ENCODE measurements at places on chromosomes 7 and 10.
A peak's percentile ranks its signal among the peaks of the same experiment; 100 is the strongest.

DNA sequence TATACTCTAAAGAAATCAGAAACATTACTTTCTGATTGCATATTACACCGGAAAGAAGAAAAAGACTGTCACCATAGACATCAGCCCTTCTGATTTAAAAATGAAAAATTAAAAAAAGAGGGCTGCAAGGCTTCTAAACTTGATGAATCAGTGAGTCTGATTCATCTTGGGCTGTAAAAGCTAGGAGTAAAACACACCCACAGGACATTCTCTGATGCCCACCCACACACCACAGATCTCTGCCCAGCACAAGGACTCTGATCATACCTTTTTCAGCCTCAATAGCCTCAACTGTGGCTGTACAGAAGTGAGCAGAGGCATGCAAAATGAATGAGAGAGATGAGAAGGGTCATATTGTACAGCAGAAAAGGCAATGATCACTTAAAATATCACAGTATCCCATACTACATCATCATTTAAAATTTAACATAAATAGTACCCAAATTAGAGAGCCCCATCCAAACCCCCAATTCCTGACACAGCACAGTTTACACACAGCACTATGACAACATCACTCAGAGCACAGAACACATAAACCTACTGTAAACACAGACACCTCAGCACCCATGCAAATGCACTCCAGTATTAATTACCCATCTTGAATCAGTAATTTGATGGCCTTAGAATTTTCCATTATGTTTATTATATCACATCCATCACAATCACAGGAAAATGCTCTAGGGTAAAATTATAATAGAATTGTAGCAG, 6.4 kb upstream of the MSS51 start:
- DNase-seq, result peak; percentile 48

GRCh38 chr10:69425511-69426298, 9.0 kb upstream of the TACR2 start:
- peak; percentile 81 for DNase-seq

DNA sequence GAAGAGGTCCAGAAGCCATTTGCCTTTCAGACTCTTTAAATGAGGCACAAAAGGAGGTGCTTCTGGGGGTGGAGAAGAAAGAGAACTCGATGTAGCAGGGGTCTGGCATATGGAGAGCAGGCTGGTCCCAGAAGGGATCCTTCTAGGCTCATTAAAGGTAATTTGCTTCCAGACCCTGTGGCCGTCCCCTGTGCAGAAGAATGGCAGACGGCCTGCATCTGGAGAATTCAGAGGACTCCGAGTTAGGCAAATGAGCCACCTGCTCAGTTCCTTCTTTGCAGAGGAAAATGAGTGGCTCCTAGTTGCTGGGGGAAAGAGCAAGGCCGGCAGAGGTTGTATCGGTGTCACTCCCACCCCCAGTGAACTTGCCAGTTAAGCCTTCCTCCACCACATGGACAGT, 73.8 kb upstream of the FAM180A start:
- DNase-seq, result no peak

DNA sequence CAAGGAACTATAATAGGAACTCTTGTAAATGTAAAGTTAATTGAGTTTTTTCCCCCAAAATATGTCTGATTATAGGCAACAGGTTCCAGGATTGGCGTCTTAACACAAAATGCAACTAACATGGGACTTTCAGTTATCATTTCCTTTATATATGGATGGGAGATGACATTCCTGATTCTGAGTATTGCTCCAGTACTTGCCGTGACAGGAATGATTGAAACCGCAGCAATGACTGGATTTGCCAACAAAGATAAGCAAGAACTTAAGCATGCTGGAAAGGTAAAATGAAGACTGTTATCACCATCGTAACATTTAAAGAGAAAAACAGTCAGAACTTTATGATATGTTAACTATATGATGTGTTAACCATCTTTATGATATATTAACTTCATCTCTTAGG, 63.7 kb downstream of the SP8 start:
- DNase-seq, result no peak

GRCh38 chr10:91879515-91880170, 29.6 kb downstream of the FGFBP3 start:
- DNase-seq, result no peak

- DNase-seq, result no peak
These were observed 253.3 kb downstream of the TNS3 start for GRCh38 chr7:47328392-47329319.

GRCh38 chr7:135129579-135129978, 18.3 kb upstream of the TMEM140 start:
- peak; percentile 14 for DNase-seq

DNA sequence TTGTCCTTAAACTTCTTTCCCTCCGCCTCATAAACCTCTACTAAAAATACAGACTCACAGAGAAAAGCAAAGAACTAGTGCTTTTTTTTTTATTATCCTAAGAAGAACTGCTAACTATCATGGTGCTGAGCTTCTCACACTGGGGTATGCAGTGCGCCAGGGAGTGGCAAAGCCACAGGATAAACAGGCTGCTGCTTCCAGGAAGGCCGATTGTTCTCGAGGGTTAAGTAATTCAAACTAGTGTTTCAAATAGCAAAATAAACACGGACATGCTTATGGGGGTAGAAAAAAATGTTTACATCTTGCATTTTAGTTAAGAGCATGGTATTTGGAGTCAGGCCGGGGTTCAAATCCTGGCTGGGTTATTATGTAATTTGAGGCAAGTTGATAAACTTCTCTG, 157.0 kb downstream of the TAX1BP1 start:
- DNase-seq, result no peak

DNA sequence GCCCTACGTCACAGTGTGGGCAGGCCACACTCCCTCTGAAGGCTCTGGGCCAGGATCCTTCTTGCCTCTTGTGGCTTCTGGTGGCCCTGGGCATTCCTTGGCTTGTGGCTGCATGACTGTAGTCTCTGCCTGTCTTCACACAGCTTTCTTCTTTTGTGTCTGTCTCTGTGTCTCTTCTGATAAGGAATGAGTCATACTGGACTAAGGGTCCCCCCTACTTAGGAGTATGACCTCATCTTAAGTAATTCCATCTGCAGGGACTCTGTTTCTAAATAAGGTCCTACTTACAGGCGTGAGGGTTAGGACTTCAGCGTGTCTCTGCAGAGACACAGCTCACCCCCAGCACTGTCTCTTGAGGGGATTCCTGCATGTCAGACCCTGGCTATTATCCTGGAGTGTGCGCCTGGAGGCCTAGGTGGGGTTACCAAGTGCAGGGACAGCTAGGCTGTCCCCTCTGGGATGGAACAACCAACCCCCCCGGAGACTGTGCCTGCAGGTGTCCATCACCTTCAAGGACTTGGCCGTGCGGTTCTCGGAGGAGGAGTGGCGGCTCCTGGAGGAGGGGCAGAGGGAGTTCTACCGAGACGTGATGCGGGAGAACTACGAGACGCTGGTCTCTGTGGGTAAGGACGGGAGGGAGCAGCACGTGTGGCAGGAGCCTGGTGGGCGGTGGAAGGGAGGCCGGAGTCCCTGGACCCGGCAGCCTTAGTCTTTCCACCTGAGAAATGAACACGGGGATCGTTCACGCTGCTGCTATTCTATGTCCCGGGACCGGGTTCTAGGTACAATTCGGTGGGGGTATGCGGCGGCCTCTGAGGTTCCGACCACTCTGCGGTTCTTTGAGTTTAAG, 54.1 kb downstream of the ZNF467 start:
- no peak for DNase-seq

DNA sequence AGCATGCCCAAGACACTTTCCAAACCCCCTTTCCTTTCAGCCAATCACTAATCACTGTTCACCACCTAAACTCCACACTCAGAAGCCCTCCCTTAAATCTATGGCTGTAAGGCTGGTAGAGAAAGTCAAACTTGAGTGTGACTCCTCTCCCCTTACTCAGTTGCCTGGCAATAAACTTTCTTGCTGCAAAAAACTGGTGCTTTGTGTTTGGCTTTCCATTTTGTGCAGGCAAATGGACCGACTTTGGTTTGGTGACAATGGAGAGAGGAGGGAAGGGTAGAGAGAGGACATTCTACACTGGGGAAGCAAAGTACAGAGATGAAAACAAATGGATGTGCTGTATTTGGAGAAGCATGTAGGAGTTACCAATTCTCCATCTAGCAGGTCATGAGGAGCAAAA, 84.9 kb downstream of the SLC25A13 start:
- no peak for DNase-seq

DNA sequence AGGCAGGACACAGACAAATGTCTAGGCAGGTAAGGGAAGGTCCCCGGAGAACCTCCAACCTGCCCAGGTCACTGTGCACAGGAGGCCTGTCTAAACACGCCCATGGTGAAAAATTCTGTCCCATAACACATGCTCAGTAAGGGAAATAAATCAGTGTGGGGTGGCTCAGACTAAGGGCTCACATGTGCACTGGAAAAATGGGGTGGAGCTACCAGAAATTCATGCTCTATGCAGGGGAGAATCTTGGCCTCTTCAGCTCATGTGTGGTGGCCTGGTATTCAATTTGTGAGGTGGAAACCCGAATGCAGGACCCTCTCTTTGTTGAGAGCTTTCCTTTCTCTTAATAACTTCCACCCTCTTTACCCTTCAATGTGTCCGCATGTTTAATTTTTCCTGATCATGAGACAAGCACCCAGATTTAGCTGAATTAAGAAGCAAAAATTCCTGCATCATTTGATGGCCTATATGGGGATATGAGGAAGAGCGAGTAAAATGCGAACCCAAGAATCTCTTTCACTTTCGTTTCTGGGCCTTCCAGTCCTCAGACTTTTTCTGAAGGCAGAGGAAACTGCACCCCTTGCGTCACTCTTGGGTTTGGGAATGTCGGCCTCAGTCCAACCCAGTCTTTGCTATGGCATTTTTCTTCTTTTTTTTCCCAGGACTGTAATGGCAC, 163.2 kb downstream of the DGKB start:
- DNase-seq, result peak; percentile 87

GRCh38 chr7:46660402-46660980, 739.4 kb upstream of the IGFBP3 start:
- DNase-seq, result no peak

GRCh38 chr10:53013201-53013810, 240.7 kb upstream of the MBL2 start:
- no peak for DNase-seq

- DNase-seq, result no peak
These were observed 7.0 kb upstream of the KEL start for GRCh38 chr7:142969183-142969582.

DNA sequence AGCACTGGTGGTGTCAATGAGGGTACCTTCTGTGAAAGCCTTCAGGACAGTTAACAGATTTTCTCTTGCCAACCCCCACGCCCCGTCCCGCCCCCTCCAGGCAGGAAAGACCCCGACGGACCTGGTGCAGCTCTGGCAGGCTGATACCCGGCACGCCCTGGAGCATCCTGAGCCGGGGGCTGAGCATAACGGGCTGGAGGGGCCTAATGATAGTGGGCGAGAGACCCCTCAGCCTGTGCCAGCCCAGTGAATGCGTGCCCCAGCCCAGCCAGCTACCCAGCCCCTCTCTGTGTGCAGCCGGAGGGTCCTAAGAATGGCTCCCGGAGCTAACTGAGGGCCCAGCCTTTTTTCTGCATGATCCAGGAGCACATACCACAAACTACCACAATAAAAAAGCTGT, 713 bp upstream of the HOGA1 start:
- no peak for DNase-seq

DNA sequence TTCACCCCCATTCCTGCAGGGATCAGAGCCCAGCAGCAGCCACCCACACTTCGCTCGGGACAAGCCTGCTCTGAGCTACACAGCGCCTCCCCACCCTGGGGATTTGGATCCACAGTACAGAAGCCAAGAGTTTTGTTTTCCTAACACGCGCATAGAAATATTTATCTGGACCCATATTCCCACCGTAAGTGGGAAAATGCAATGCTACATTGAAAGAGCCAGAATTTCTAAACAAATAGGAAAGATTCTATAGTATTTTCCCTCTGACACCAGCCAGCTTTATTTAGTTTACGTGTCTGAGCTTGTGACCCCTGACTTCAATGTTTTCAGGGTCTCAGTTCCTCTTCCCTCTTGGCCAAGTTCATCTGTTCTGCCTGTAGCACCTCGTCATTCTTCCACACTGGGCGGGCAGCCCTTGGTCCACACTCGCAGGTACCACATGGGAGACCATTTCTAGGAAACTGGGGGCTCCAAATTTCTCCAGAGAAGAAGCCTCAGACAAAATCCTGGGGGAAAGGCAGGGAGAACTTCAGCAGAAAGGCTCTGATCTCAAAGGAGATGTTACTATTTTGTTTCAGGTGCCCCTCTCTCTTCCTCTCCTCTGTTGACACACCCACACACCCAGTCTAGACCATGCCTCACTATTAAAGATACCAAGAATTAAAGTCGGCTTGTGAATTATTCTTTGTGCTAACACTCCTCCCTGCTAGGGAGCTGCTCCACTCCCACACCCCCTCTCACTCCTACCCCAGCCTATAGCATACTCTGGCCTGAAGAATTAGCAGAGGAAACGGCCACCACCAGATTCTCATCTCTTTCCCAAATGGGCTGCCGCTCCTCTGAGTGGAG, 116.0 kb upstream of the PCGF5 start:
- DNase-seq, result no peak

DNA sequence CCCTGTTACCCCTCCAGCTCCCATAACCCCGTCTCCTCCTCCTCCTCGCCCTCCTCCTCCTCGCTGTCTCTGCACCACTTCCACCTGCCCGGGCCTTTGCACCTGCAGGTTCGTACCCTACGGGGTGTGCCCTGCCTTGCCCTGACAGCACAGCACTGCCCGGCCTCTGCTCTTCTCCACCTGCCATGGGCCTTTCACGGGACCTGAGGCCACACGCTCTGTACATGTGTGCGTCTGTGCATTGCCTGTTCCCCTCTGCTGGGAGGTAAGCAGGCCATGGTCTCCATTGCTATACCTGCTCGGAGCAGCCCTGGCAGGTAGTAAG, 40.0 kb downstream of the MICALL2 start:
- DNase-seq, result no peak

GRCh38 chr7:154373956-154374355, 321.8 kb downstream of the DPP6 start:
- no peak for DNase-seq

- DNase-seq, result no peak
These were observed 35.6 kb downstream of the SP4 start for GRCh38 chr7:21463524-21463923.

DNA sequence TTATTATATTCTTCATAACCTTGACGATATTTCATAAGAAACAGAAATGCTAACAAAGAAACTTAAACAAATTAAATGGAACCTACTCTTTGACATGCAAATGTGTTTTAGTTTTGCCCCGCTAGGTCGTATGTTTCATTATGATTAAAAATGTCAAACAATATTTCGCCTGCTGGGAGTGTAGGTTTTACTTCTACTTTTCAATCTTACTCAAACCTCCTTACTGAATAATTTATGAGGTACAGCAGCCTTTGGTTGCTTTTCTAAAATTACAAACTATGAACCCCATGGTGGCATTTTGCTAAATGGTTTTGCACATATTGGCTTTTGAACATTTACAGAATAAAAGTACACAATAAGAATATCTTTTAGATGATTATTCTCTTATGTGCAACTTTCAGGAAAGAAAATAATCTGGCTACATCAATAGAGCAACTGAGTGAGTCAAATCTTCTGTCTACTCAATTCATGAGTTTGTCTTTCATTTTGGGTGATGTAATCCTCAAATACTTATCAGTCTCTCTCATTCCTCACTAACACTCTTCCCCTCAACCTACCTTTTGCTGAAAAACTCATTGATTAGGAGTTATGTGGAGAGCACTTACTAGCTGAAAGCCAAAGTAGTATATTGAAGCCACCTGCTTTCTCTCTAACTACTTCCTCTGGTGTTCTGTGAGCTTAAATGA, 1226.4 kb downstream of the XPNPEP1 start:
- DNase-seq, result no peak

Measured in DMS53 (cell line).